Chondrocyte (in vitro differentiated cells): ENCODE measurements at places on chromosomes 5 and 9.

DNA sequence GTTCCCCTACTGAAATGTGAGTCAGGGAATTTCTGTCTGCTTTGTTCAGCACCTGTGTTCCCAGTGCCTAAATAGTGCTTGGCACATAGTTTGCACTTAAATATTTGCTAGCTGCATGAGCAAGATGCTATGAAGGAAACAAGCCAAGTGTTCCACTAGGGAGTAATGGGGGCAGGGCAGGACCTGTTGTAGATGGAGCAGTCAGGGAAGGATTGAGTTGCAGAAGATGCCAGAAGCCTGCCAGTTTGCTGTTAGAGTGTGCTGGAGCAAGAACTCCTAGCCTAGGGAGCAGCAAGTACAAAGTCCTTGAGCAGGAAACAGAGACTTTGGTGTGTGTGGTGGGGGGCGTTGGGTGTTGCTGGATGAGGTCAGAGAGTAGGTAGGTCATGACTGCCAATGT is 87.5 kb downstream of the DAB2IP start:
- no peak overlapping the region for H3K4me3 ChIP-seq
- H3K36me3 ChIP-seq = no peaks in the 10 kb centered on the region
- no peaks in the 10 kb centered on the region for H3K27me3 ChIP-seq
- H3K4me1 ChIP-seq = peaks cover 59% of the 10 kb centered on the region

DNA sequence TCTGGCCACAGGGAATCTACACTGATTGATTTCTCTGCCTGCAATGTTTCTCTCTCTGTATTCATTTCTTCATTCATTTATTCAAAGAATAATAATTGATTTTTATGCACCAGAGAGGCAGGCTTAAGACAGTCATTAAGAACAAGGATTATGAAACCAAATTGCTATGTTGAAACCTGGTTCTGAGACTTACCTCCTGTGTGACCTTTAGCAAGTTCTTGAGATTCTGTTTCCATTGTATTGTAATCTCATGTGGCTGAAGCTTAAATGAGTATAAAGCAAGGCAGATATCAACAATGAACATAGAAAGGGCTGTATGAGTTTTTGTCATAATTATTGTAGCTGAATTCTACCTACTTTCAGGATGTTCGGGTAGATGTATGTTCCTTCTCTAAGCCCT is 129.6 kb upstream of the GRIA1 start:
- no peak overlapping the region for H3K4me3 ChIP-seq
- no peak overlapping the region for H3K27ac ChIP-seq
- H3K27me3 ChIP-seq = peaks cover 10% of the 10 kb centered on the region

GRCh38 chr9:13960011-13960765 is 353.8 kb downstream of the NFIB start:
- DNase-seq = no peak
- no peaks in the 10 kb centered on the region for H3K27me3 ChIP-seq
- no peak overlapping the region for H3K4me3 ChIP-seq
- no peaks in the 10 kb centered on the region for H3K36me3 ChIP-seq
- peaks cover 10% of the 10 kb centered on the region for H3K4me1 ChIP-seq
- H3K27ac ChIP-seq = no peak overlapping the region

DNA sequence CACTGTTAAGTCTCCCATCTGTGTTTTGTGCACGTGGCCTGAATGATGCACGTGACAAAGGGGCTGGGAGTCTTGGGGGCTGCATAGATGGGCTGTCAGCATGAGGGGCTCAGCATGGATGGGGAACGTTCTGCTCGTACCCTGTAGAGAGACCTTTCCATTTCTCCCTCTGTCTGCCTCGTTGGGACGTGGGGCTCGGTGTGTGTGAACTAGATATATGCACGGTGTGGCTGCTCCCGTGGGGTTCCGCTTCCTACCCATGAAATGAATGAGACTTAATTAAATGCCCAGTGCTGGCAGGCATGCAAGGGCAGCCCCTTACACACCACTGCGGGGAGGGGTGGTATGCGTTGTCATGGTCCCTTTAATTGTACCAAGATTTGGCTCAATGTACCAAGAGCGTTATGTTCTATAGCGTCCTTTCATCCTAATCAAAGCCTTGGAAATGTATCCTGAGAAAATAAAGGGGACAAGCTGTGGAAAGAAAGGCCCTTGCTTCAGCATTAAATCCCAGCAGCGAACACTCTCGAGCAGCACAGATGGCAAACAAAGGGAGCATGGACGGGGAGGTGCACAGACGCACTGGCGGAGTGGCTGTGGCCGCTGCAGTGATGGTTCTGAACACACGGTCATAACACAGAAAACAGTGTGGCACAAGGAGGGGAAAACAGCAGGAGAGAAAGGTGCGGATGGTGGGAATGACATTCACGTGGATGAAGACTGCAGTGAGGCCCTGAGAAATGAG is 66.8 kb downstream of the RASGEF1C start:
- peaks cover 8% of the 10 kb centered on the region for H3K36me3 ChIP-seq
- H3K4me3 ChIP-seq = no peak overlapping the region
- DNase-seq = no peak
- no peaks in the 10 kb centered on the region for H3K4me1 ChIP-seq

GRCh38 chr5:61320860-61321259 is 11.2 kb upstream of the ZSWIM6 start:
- H3K27me3 ChIP-seq = no peaks in the 10 kb centered on the region
- H3K4me1 ChIP-seq = peaks cover 38% of the 10 kb centered on the region
- H3K4me3 ChIP-seq = no peak overlapping the region

DNA sequence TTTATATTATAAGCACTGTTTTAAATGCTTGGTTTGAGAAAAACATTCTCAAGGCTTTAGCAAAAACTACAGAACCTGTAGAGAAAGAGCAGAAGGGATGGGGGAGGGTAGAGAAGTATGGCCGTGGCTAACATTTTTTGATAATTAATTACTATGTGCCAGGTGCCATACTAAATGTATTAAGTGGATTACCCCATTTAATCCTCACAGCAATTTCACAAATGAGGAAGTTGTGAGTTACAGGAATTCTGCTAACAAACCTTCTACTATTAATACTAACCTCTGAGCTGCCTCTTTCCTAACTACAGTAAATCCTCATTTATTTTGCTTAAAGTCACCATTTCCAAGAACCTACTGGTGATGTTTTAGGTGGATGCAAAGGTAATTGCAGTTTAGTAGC is 157.9 kb downstream of the RNF180 start:
- H3K27ac ChIP-seq = no peak overlapping the region
- no peak for DNase-seq
- no peaks in the 10 kb centered on the region for H3K4me1 ChIP-seq
- H3K36me3 ChIP-seq = peaks cover 10% of the 10 kb centered on the region
- H3K4me3 ChIP-seq = no peak overlapping the region

DNA sequence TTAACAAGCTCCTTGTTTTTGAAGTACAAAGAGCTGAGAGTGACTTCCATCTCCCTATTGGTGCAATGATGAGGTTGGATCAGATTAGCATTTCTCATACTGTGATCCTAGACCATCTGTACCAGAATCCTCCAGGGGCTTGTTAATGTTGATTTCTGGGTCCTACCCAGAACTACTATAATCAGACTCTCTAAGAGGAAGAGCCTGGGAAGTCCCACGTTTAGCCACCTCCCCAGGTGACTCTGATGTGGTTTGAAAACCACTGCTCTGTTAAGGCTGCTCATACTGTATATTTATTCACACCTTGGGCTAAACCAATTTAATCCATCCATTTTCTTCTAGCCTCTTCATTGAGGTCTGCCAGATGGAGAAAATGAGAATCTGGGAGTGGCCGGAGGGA is 49.6 kb upstream of the SMIM32 start:
- H3K36me3 ChIP-seq = peaks cover 1% of the 10 kb centered on the region
- DNase-seq = no peak
- H3K27ac ChIP-seq = no peak overlapping the region
- H3K4me1 ChIP-seq = no peaks in the 10 kb centered on the region
- H3K27me3 ChIP-seq = peaks cover 78% of the 10 kb centered on the region
